ENCODE measurements at places on chromosomes 6 and 20. TPM values are rescaled to one million over a fixed set of nuclear protein-coding genes. Genes with fewer than 3 reads are reported as not detected.

HLA-DOB gene
- 6.7 TPM for total RNA-seq

FRK gene
- 0.05 TPM for total RNA-seq

ARFGEF3 gene
- total RNA-seq: not detected

RBPJL gene
- not detected for total RNA-seq

All from naive thymus-derived CD4-positive, alpha-beta T cell (primary cell).